ENCODE measurements at places on chromosomes 4 and X.

DNA sequence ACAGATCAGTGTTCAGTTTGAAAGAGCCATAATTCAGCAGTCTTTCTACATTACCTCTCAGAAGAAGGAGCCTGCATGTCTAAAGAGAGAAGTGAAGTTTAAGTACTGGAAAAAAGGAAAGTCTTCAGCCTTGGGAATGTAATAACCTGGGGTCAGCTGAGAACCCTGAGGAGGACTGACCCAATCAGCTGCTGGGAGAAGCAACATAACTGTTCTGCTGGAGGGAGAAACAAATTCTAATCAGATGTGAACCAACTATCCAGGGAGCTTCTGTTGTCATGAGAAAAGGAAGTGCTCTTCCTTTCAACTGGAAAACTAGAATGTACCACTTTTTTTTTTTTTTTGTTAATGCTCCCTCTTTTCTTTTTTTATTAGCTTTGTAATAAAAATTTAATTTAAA is 64.5 kb upstream of the PDE5A start:
- no peak for DNase-seq

- no peak for DNase-seq
Observed at GRCh38 chrX:23317799-23318724, 16.6 kb upstream of the PTCHD1 start.

GRCh38 chr4:187010052-187010451 is 286.4 kb upstream of the FAT1 start:
- DNase-seq = no peak

GRCh38 chr4:15665753-15666365 is 10.7 kb upstream of the FBXL5 start:
- no peak for DNase-seq

DNA sequence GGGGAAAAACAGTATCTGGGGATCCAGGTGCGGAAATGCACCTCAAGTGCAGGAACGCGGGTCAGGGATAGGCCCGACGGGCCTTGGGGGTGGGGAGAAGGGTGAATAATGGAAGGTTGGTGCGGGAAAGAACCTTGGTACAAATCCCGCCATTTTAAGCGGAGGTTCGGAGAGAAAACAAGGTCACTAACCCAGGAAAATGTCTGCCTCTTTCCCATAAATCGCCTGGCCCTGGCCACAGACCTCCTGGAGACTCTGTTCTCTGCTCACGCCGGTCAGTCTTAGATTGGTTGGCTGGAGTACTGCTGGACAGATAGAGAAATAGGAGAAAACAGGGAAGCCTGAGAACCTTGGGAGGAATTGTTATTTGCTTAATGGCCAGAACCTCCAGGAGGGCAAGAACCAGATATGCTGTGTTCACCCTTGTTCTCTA is 897 bp upstream of the FBXL5 start:
- no peak for DNase-seq

DNA sequence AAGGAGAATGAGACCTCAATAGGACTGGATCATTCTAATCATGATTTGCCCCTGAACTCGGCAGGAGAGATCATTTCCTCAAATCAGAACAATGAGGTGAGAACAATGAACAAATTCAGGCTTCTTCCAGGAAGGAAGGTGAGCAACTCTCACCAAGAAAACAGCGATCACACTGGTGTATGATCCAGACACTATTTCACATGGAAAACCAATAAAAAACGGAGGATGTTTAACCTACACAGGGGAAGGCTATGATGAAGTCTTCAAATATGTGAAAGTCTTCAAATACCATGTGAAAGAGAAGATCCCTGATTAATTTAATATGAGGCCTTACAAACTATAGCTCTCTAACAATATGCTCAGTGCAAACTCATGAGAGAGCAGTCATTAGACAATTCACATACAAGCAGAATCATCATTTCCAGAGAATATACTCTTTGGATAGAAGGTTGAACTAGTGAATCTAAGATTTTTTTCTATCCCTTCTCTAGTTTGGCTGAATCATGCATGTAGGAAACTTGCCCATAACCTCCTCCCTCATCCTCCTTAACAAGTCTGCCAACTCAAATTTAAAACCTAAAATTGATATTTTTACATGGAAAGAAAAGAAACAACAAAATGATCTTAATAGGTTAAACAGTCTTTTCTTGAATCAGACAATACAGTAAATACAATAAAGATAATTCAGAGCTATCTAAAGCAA is 122.5 kb downstream of the ADAMTS3 start:
- DNase-seq = no peak

- DNase-seq = no peak
Observed at GRCh38 chr4:172708184-172708583, 460.4 kb upstream of the GALNT7 start.

GRCh38 chrX:6891404-6891803 is 256.1 kb upstream of the STS start:
- DNase-seq = no peak

DNA sequence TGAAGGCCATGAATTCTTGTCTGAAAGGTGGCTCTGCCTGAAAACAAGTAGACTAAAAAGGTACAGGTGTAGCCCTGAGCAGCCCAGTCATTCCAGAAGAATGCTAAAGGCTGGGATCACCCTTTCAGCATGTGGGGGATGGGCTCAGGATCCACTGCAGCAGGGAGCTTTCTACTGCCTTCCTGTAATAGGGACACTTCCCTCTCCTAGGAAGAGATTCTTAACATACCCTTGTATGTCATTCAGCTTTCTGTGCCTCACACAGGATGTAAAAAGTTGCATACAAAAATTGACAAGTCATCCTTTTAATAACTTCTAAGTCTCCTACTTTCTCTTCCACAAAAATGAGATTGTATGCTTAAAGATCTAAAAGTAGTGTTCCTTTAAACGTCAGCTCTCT is 123.3 kb downstream of the ZNF518B start:
- no peak for DNase-seq

GRCh38 chr4:141625023-141625422 is 11.4 kb upstream of the IL15 start:
- DNase-seq = no peak

DNA sequence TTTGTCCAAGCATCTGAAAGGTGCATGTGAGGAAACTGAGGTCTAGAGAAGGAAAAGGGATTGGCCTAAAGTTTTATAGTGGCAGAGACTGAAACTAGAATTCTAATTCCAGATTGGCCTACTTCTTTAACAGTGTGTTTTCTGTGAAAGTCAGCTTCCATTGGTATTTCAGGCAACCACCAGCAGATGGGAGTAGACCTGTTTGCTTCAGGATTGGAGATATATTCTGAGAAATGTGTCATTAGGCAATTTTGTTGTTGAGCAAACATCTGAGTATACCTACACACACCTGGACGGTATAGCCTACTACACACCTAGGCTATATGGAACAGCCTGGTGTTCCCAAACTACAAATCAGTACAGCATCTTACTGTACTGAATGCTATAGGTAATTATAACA is 207.3 kb upstream of the RADX start:
- DNase-seq = no peak

GRCh38 chrX:51851507-51852085 is 41.8 kb upstream of the MAGED1 start:
- no peak for DNase-seq

DNA sequence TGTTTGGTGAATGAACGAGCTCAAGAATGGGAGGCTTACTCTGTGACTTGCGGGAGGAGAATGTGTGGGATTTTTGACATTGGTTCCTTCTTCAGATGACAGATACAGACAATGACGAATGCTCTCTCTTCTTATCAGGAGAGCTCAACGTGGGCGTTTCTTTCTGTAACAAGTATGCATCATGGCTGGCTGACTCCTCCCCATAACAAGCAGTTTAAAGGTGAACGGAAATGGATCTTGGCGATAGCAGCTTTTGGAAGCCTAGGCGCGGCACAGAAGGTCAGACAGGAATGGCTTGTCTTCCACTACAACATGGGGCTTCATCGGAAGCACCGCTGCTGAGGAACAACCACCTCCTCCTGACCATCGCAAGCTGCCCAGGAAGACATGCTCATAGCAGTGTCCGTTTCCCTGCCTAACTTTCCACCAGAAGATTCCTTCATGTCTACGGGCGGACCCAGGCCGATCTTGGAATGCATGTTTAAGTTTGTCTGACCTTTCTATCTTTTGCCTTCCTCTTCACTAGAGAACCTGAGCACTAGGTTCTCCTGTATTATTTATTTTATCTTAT is 18.3 kb upstream of the ACSL1 start:
- no peak for DNase-seq

DNA sequence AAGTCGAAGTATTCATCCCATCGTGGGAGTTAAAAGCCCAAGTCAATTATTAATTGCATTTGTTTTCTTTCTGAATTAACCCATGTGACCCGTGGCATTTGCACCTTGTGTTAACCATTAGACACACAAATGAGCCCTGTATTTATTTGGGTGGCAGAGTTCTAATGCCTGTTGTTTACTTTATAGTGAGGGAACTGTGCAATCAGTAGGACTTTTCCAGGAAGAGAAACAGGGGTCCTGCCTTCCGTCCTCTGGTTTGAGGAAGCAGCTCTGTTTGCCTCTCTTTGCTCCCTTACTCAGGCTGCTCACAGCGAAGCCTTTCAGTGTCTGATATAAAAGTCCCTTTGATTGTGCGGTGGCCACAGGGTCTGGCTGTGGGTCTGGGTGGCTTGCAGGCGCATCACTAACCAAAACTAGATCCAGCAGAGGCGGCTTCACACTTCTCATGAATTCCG is 263.6 kb downstream of the PTTG2 start:
- no peak for DNase-seq

All from skeletal muscle cell (primary cell).